K562 (cell line): ENCODE measurements at places on chromosomes 2 and 18. TPM values are rescaled to one million over a fixed set of nuclear protein-coding genes. Genes with fewer than 3 reads are reported as not detected.

DNA sequence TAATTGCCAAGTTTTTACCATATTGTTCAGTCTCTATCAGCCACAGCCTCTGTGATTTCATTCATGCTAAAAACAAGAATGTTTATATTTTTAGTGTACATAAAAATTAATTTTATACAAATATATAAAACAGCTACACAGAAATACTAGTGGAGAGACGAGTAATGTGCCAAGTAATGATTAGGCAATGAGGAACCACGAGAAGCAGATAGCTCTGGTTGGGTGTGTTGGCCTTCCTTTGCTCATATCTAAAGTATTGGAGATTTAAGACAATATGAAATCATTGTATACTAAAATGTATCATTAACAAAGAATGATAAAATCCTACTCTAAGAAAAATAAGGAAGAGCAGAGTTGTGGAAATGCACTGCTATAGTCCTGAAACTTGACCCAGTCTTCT lies 326.7 kb downstream of the AGAP1 start:
- H3K4me3 ChIP-seq = no peak overlapping the region
- H3K4me1 ChIP-seq = no peaks in the 10 kb centered on the region; the same call in 1 of the 2 replicates
- no peak for DNase-seq

- H3K4me3 ChIP-seq = no peak overlapping the region
- DNase-seq = no peak
- no peaks in the 10 kb centered on the region for H3K36me3 ChIP-seq
- H3K27ac ChIP-seq = no peak overlapping the region
- peaks cover 9% of the 10 kb centered on the region; the same call in 1 of the 2 replicates for H3K4me1 ChIP-seq
These were observed 28.5 kb downstream of the ITGB1BP1 start for GRCh38 chr2:9394816-9395215.

DNA sequence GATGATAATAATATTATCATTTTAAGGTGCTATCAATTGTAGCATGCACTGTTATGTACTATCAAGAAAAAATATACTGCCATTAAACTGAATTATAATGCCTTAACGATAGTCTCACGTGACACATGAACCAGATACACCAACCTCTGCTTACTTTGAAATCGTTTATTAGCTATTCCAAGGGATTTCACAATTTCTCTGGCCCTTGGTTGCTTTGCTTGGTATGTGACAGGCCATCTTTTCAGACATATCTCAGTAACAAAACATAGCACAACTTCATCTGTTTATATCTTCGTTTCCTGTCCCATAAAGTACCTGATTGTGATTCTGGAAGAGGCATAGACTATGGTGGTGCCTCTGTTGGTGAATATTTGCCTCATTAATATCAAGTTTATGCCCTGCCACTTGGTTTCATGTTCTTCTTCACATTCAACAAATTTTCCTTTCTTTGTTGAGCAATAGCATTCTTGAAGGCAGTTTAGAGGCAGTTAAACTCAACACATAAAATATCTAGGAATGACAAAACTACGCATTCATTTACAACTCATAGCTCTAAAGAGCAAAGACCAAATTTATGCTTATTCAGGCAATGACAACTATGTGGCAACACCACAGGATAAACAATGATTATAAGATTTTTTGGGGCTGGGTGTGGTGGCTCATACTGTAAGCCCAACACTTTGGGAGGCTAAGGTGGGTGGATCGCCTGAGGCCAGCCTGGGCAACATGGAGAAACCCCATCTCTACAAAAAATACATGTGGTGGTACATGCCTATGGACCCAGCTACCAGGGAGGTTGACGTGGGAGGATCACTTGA lies 84.3 kb downstream of the MCFD2 start:
- no peaks in the 10 kb centered on the region for H3K36me3 ChIP-seq
- DNase-seq = no peak
- no peak overlapping the region for H3K27ac ChIP-seq
- no peaks in the 10 kb centered on the region for H3K4me1 ChIP-seq
- H3K4me3 ChIP-seq = no peak overlapping the region

DNA sequence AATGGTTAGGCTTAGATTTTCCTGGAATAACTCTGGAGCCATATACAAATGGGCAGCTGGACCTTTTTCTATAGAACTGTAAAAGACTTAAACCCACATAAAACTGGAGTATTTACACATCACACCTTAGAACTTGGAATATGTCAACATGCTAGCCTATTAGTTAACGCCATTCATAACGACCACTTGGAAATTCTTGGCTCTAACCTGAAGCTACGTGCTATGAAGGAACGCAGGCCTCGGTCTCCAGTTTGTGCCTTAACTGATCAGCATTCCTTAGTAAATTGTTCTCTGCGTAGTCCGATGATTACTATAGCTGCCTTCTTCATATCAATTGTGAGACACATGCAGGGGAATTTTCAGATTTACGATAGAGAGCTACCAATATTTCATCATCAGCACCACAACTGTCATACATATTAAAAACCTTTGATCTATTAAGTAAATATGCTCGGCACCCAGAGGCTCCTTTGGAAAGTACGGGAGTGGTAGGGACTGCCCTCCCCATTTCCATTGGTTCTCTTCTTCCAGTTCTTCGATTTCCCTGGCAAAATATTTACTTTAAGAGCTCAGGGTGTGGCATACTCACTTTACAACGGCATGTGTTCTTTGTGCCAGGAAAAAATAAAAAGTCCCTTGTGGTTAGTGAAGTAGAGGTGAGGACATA lies 17.5 kb upstream of the CCL20 start:
- H3K27ac ChIP-seq = no peak overlapping the region
- H3K36me3 ChIP-seq = no peaks in the 10 kb centered on the region
- no peaks in the 10 kb centered on the region for H3K4me1 ChIP-seq
- no peaks in the 10 kb centered on the region for H3K27me3 ChIP-seq
- no peak for DNase-seq

DNA sequence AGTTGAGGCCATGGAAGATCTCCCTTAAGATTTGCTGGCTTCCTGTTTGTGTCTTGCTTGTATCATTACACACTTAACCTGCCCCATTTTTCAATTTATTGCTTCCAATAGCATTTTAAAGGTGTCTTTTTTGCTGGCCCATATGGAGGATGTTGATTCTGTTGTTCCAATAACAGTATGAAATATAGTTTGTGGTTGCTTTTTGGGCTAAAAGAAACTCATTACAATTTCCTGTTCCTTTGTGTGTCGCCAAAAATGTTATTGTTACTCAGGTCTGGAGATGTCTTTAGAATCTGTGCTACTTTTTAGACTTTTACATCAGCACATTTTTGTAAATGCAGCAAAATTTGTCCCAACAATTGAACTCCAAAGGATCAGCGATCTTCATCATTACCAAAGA lies 234.0 kb upstream of the ITGA4 start:
- H3K27me3 ChIP-seq = no peaks in the 10 kb centered on the region
- H3K4me3 ChIP-seq = no peak overlapping the region
- no peak overlapping the region for H3K27ac ChIP-seq
- no peak for DNase-seq

DNA sequence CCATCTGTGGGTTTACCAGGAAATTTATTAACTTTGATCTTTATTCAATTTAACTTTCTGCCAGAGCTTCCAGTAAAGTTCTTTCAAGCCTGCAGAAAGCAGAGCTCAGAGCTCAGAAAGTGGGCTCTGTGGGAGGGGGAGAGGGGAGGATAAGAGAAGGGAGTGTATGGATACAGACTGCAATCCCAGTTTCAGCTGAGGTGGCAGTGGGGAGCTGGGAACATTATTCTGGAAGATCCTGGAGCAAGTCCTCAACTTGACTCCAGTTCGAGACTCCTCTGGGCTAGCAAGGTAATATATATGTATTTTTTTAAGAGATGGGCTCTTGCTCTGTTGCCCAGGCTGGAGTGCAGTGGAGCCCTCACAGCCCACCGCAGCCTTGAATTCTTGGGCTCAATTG lies 108.9 kb upstream of the NABP1 start:
- no peak overlapping the region for H3K4me3 ChIP-seq
- H3K27me3 ChIP-seq = no peaks in the 10 kb centered on the region
- no peak for DNase-seq

- H3K4me3 ChIP-seq = no peak overlapping the region
- H3K36me3 ChIP-seq = no peaks in the 10 kb centered on the region
- no peak for DNase-seq
- no peak overlapping the region for H3K27ac ChIP-seq
These were observed 681 bp downstream of the ACADL start for GRCh38 chr2:210224591-210224940.

DNA sequence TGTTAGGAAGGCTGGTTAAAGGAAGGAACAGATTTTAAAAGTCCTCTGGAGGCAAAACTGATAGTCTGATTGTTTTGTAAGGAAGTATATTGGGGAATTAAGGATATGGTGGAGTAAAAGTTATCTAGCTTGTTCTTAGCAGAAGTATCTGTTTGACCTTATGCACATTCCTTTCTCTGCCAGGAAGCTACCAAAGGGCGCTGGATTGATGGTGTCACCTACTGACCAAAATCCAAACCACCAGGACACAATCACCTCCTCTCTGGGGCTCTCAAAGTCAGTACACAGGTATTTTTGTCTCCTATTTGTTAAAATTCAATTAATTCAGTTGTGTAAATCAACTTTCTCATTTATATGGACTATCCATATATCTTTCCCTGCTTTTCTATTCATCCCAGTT lies 484.5 kb downstream of the NUP35 start:
- no peaks in the 10 kb centered on the region for H3K4me1 ChIP-seq
- no peaks in the 10 kb centered on the region for H3K36me3 ChIP-seq
- no peaks in the 10 kb centered on the region for H3K27me3 ChIP-seq

The ABCG5 gene
- total RNA-seq = not detected in 2 replicates

The SERPINB3 gene
- total RNA-seq = not detected in 2 replicates

The LIMS2 gene
- 0.11 and 0.22 TPM in 2 replicates for total RNA-seq

The UGT1A3 gene
- total RNA-seq = not detected in 2 replicates

The CRYBA2 gene
- total RNA-seq = 0.51 and 0.81 TPM in 2 replicates

The ORMDL1 gene
- total RNA-seq = 33.8 and 35.3 TPM in 2 replicates

The TGFA gene
- total RNA-seq = not detected in 2 replicates

The CCDC85A gene
- total RNA-seq = 0.09 and 0.13 TPM in 2 replicates

The DNAJC5G gene
- not detected in 2 replicates for total RNA-seq
